ENCODE measurements at places on chromosomes 6 and 20.

GRCh38 chr6:42190554-42191183, 4.1 kb downstream of the GUCA1B start:
- no peak for DNase-seq

GRCh38 chr6:33993091-33993490, 152.8 kb downstream of the GRM4 start:
- DNase-seq, result no peak

DNA sequence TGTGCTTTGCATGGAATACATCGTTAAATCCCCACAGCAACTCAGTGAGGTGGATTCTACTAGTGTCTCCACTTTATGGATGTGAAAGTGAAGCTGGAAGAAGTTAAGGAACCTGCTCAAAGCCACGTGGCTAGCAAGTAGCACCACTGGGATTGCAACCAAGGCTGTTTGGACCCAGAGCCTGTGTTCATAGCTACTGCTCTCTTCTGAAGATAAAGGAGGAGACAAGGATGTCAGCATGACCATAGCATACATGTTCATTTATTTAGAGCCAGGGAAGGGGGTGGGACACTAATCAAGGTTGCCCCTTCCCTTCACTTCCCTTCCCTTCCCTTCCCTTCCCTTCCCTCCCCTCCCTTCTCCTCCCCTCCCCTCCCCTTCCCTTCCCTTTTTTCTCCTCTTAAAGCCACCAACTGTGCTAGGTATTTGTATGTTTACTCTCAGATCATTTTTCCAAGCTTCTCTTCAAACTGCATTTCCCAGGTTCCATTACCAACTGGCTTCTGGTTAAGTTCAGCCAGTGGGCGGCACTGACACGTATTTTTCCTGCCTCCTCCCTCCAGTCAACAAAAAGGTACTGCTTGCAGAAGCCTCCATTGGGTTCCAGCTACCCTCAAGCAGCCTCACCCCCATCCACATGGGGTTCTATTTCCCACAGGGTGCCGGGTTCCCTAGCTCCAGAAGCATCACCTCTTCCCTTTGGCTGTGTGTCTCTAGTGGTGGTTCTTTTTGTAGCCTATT, 134.9 kb downstream of the BCAS1 start:
- no peak for DNase-seq

DNA sequence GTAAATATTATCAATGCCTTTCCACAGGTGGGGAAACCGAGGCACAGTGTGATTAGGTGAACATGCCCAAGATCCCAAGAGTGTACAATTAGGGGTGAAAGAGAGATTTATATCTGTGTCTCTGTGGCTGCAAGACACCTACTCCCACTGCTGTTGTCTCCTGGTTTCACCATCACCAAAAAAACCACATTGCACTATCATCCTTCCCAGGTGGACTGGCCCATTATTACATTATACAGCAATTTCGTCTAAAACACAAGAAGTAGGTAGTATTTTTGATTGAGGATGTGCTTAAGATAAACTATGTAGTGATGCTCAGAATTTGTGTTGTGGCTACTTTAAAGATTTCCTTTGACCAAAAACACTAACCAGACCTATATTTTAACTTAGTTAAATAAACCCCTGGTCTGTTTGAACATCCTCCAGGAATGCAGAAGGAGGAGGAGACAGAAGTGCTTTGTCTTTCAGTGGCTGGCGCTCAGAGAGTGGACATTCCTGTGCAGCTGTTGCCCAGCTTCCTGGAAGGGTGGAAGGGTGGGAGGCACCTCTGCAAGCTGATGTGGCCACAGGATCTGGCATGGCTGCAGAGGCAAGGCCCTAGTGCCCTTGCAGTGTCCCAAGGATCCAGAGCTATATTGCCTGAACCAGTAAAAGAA, 23.8 kb downstream of the DCBLD1 start:
- no peak for DNase-seq

GRCh38 chr6:35011096-35012041, 122.3 kb downstream of the ANKS1A start:
- DNase-seq, result peak; percentile 47

- DNase-seq, result no peak
These were observed 23.2 kb upstream of the SRF start for GRCh38 chr6:43147691-43148477.

- no peak for DNase-seq
These were observed 39.6 kb downstream of the SHPRH start for GRCh38 chr6:145924600-145924999.

GRCh38 chr20:3925899-3926638, 36.9 kb downstream of the PANK2 start:
- DNase-seq, result no peak

GRCh38 chr6:48429021-48429420, 318.0 kb upstream of the PTCHD4 start:
- DNase-seq, result no peak

DNA sequence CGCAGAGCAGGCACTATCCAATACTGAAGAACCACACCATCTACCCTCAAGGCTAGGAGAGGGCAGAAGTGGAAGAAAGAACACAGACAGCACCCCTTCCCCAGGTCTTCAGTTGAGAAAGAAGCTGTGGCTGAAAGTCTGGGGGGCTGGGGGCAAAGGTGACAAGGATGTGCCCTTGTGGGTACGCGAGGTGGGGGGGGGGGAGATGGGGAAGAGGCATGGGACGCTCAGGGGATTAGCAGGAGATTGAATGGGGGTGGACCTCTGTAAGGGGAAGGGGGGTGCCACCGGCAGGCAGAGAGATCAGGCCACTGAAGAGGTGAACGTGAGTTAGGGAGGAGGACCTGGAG, 1.1 kb downstream of the B4GALT5 start:
- DNase-seq, result no peak

- no peak for DNase-seq
These were observed 113.6 kb upstream of the MAN1A1 start for GRCh38 chr6:119463081-119463626.

DNA sequence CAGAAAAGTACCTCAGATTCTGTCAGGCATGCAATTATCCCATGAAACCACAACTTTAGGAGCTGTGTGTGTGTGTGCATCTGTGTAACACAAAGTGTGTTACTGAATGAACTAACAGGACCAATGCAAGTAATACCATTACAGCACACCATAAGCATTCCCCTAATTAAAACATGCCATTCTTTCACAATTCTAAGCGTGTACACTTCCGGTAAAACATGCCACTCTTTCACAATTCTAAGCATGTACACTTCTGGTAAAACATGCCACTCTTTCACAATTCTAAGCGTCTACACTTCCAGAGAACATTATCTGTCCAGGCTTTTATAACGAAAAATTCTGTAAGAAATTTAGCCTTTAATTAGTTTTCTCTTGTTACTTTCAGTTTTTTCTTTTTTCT, 238.2 kb downstream of the GMDS start:
- DNase-seq, result no peak

- DNase-seq, result peak; percentile 24
These were observed 29.2 kb downstream of the C6orf58 start for GRCh38 chr6:127606131-127606562.

DNA sequence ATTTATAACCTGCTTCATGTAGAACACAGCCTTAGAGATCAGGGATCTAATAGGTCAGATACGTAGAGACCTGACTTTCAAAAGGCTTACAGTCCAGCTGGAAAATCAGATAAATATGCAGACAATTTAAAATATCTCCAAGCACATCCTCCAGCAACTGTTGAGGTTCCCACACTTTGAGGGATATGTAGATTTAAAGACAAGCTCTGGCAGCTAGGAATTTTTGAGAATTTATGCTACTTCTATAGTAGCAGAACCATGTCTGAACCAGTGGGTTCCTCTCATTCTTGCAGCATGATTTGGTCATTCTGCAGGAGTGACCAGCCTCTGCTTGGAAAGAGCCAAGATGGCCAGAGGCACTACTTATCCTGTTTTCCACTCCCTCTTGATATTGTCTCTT, 60.5 kb downstream of the CYB5R4 start:
- DNase-seq, result no peak

DNA sequence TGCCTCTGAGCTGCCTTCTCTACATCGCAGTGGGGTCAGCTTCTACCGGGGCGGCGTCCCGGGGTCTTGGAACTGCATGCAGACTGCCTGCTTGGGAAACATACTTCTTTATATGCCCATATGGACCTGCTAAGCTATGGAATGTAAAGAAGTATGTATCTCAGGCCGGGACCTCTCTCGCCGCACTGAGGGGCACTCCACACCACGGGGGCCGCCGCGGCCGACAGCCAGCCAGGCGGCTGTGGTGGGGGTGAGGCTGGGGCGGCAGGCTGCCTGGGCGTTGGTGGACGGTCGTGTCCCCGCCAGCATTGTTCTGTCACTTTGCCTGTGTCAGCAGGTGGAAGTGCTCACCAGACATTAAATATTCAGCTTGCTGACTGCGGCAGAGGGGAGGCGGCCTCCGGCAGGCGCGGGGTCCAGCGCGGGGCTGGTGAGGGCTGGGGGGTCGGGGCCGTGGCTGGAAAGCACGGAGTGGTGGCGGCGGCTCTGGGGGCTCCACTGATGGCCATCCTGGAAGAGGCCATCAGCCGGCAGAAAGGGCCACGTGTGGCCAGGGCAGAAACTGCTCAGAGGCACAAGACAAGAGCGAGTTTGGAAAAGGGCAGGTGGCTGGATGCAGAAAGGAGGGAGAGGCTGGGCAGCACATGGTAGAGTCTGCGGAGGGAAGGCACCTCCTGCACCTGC, 78.6 kb upstream of the GATA5 start:
- DNase-seq, result no peak

DNA sequence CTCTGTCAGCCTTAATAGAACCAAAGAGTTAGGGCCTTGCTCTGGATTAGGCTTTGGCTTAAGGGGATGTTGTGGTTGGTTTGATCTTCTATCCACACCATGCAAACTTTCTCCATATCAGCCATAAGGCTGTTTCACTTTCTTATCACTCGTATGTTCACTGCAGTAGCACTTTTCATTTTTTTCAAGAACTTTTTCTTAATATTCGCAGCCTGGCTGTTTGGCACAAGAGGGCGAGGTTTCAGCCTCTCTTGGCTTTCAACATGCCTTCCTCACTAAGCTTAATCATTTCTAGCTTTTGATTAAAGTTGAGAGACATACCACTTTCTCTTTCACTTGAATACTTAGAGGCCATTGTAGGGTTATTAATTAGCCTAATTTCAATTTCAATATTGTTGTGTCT, 193.1 kb downstream of the NRN1 start:
- no peak for DNase-seq

DNA sequence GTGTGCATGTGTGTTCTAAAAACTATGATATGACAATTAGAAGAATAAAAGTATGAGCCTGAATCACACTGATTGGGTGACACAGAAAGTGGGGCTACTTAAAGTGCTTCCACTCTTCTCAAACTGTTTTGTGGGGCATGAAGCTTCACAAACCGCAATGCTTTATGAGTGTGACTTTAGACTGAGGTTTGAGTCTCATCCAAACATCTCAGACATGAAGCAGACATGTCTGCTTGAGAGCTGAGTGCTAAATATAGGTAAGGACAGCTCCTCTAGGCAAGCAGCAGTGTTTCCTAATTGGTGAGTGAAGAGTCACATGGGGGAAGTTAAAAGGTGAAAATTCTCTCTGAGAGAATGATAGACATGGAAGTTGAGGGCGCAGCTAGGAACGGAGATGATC, 726.9 kb upstream of the CITED2 start:
- DNase-seq, result peak; percentile 45

DNA sequence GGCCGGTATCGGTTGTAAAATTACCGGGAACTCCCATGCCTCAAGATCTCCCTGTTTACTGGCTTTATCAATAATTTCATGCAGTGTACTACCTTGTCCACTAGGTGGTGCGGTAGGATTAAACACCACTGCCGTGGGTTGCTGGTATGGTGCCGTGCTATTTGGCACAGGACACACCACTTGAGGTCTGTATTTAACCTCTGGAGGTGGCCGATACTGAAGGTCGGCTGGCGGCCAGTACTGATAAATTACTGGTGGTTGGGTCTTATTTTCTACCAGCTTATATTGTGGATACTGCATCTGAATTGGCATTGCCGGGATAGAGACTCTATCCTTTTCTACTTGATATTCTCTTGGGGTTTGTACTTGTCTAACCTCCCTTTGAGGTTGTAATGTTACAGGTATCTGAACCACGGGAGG, 14.3 kb upstream of the PTCRA start:
- DNase-seq, result peak; percentile 88

GRCh38 chr6:42079941-42080464, 29.7 kb downstream of the TAF8 start:
- no peak for DNase-seq

GRCh38 chr20:64072498-64073063, 6.7 kb downstream of the RGS19 start:
- peak; percentile 60 for DNase-seq

DNA sequence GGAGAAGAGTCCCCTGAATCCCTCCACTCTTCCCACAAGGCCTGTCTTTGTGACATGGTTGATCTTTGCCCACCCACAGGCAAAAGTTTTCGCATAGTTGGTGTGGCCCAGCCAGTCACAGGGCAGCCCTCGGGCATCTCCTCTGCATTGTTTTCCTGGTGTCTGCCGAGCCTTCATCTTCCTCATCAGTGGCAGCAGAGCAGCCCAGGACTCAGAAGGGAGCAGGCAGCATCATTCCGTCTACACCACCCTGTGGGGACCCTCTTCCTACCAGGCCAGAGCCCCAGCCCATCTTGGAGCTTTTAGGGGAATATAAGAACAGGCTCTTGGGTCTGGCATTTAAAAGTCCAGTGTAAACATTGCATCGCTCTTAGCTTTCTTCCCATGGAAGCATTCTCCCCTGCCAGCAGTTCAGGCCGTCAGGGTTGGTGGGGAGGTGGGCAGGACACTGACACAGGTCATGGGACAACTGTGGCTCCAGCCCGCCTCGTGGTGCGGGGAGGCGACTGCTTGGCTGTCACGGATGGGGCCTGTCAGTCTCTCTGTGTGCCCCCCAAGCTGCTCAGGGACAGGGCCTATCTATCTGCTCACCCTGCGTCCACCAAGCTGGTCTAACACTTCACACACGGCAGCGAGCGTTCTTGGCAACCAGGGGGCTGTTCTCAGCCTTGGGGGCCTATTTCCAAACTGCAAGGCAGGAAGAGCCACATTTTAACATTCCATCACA, 38.3 kb downstream of the PDRG1 start:
- DNase-seq, result no peak

- DNase-seq, result no peak
These were observed 12.5 kb downstream of the SYCP2 start for GRCh38 chr20:59920944-59921343.

- DNase-seq, result no peak
These were observed 77.5 kb upstream of the SIRPA start for GRCh38 chr20:1817577-1818211.

- no peak for DNase-seq
These were observed 177.7 kb downstream of the FARS2 start for GRCh38 chr6:5438922-5439584.

DNA sequence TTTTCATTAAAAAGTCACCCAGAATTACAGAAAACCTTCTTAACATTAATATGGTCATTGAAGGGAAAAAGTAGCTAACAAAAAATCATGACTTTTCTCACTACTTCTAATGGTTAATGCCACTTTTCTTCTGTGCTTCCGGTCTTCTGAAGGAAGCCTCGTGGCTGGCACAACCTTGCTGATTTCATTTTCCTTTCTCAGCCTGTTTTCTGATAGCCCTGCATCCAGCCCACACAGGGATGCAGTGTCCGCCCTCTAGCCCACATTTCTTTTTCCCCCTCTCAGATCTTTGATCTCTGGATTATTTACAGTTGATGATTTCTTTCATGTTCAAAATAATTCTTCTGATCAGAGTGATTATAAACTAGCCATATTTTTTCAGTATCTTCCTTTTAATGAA, 655.4 kb upstream of the EPHA7 start:
- DNase-seq, result no peak

GRCh38 chr6:81996414-81996813, 243.9 kb upstream of the TENT5A start:
- no peak for DNase-seq

- DNase-seq, result no peak
These were observed 2.6 kb downstream of the TFEB start for GRCh38 chr6:41732591-41733359.

GRCh38 chr20:57329608-57330221, at the start of gene SPO11:
Gene SPO11, plus strand, starts transcription at chr20:57329803. Its CDS starts 65 bp downstream, at chr20:57329868.
- DNase-seq, result no peak

Measured in KBM-7 (cell line).